Central memory CD4-positive, alpha-beta T cell (primary cell): ENCODE measurements at places on chromosomes 7 and 10.

DNA sequence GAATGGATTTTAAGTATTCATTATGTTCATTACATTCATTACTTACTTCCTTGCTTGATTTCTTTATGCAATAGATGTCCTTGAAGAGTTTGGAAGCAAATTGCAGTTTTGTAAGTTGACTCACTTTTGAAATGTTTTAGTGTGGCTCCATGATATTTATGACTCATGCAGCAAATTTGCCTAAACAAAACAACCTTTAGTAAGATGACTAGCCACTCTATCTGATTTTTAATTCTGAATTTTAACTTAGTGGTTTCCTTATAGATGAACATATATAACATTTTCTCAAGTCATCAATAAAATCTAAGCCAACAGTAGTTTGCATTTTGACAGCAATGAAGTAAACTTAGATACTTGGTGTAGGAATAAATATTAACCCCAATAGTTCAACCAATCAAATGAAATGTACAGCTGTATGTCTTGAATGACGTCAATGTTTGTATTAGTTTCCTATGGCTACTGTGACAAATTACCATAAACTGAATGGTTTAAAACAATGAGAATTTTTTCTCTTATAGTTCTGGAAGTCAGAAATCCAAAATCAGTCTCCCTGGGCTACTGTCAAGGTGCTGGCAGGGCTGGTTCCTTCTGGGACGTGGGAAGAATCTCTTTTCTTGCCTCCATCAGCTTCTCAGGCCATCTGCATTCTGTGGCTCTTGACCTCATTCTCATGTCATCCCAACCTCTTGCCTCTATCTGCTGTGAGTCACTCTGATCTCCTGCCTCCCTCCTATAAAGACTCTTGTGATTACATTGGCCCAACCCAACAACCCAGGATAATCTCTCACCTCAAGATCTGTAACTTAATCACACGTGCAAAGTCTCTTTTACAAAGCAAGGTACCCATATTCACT, 73.4 kb downstream of the AHR start:
- no peak for DNase-seq

DNA sequence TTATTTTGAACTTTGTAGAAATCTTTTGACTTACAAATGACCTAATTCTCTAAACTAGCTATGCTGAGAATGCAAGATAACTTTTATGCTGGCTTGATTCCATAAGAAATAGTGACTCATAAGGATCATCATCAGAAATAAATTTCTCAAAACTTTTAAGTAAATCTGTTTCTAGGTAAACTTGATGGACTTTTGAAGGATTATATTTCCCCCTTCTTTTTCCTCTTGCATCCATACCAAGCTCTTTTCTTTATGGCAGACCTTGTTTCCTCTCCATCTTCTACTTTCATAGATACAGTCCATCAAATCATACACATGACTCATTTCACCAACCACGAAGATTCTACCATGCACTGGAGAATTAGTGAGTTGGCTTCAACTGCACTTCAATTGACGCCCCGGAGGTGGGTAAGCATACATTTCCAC, 336.3 kb downstream of the KCNMA1 start:
- no peak for DNase-seq

DNA sequence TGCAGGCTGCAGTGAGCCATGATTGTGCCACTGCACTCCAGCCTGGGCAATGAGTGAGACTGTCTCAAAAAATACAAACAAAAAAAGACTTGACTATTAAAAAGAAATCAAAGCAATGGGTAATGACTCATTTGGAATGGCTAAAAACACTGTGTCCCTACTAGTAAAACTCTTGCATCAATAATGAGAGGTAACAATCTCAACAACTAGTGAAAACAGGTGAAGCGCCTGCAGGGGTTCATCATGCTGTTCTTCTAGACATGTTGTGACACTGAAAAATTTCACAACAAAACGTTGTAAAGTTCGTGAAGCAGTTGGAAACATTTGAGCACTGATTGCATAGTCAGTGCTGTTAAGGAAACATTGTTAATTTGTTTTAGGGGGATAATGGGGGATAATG, 26.9 kb upstream of the SLC29A4 start:
- DNase-seq = no peak

DNA sequence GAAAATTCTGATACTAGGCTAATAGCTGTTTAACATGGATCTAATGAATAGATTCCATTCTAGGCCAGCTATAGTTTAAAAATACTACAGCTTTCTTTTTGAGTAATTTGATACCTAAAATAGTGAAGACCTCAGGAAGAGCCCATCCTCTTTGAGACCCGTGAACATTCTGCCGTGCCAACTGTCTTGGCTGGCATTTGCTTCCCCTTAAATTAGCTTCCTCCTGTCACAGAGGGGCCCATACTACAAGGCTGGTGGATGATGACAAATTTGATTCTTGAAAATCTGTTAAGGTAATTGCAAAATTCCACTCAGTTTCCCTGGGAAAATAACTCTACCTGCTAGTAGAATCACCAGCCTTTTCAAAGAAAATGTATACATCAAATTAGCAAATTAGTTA, 385.0 kb downstream of the DPP6 start:
- DNase-seq = no peak

- DNase-seq = no peak
Observed at GRCh38 chr7:45306752-45307305, 149.2 kb downstream of the RAMP3 start.

DNA sequence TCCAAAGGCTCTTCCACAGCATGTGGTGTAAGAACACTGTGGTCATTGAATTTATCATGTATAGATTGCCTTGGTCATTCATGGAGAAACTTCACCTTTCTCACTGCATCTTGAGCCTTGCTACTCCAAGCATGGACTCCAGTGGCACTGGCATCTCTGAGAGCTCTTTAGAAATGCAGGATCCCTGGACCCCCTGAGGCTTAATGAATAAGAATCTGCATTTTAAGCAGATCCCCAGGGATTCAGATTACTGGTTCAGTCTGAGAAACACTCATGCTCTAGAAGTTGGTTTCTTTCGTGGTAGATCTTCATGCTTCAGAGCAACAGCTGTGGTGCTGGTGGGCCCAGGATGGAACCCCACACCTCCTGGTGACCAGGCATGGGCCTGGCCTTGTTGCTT, 63.2 kb downstream of the CFAP58 start:
- DNase-seq = no peak

DNA sequence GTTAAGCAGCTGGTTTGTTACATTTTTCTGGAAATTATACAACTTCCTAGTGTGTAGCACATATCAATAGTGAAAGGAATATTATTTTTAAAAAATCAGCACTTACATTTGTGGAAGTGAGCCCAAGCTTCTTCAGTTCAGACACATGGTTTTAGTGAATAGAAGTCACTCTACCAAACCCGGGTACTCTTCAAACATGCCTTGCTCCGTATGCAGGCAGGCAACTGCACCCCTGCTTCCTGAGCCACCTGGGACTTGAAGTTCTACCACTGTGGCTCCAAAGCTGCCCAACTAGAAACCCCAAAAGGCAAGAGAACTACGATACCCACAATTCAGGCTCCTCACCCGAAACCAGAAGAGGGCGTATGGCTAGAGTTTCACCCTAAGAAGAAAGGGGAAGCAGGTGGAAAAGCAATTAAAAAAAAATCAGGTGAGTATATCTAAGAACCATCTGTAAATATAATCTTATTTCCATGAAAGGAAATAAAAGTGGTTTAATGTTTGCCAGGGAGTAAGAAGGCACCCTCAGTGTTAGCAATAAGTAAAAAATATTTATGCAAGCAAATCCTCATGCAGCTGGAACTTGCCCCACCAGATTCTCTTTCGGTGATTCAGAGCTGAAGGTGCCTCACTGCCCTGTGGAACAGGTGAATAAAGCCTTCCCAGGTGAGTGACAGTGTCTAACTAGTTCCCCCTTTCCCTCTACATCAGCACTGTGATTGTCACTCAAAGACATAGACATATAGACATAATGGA, at the start of gene MACC1:
TSS of gene MACC1 (minus strand) at position 192 of the 756 bp plus-strand sequence. CDS start 55,522 bp downstream, outside the sequence.
- no peak for DNase-seq

- no peak for DNase-seq
Observed at GRCh38 chr10:96758423-96758822, 38.1 kb upstream of the PIK3AP1 start.

DNA sequence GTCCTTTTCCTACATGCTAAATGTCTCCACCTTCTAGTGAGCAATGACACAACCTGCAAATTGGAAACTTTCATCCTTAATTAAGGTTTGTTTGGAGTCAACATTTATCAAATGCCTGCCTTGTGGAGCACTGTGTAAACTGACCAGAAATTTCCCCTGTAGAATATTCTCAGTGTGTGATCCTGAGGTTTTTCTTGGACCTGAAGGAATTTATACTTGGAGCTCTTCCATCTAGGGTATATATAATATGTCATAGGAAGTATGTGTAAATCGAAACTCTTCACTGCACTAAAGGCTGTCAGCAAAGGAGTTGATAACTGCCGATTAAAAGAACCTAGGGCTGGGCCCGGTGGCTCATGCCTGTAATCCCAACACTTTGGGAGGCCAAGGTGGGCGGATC, 152.4 kb downstream of the NSUN6 start:
- DNase-seq = no peak

DNA sequence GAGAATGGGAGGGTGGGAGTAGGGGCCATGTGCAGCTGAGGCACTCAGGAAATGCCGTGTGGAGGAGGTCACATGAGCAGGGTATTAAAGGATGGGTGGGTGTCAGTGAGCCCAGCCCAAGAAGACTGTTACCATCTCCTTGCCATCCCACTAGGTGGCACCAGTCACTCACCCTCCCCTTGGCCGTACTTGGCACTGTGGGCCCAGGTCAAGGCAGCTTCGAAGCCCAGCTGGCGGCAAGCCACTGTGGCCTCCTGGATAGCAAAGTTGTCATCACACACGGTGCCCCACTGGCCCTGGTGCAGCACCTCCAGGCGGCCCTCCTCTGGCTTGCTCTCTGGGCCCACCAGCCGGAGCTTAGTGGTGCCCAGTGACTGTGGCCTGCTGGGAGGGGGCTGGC, 5.4 kb downstream of the LOXL4 start:
- DNase-seq = no peak

DNA sequence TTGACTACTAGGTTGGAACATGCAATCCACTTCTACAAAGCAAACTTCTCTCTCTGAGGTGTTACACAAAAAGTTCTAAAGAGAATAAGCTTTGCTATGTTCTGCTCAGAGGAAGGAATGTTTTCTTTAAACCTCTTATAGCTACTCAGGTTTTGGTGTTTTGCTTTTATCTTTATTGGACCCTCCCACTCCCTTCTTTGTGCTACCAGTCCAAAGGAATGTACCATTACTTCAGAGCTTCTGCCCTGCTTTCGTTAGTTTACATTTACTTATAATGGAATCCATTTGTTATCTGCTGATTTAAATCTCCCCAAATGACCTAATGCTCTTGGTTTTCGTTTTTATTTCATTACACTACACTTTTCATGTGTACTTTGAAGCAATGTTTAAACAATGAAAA, 154.9 kb downstream of the ATE1 start:
- no peak for DNase-seq

- no peak for DNase-seq
Observed at GRCh38 chr7:117759950-117760640, 113.1 kb downstream of the CTTNBP2 start.

GRCh38 chr10:58515291-58515941, 2.7 kb downstream of the BICC1 start:
- DNase-seq = no peak

GRCh38 chr10:53839440-53840039, 961.5 kb downstream of the PCDH15 start:
- no peak for DNase-seq

- no peak for DNase-seq
Observed at GRCh38 chr10:93697207-93697606, 5.2 kb downstream of the FRA10AC1 start.

- DNase-seq = no peak
Observed at GRCh38 chr7:2331707-2332106, 17.5 kb upstream of the SNX8 start.
